Small intestine (tissue), 16 donors: ENCODE measurements at places on chromosomes 6 and 20. TPM values are rescaled to one million over a fixed set of nuclear protein-coding genes. Genes with fewer than 3 reads are reported as not detected.
A peak's percentile ranks its signal among the peaks of the same experiment; 100 is the strongest.

The MBOAT1 gene
- polyA plus RNA-seq = 1.1 TPM

The SYTL3 gene
- 5.1 TPM for polyA plus RNA-seq

The GRM4 gene
- polyA plus RNA-seq = not detected

DNA sequence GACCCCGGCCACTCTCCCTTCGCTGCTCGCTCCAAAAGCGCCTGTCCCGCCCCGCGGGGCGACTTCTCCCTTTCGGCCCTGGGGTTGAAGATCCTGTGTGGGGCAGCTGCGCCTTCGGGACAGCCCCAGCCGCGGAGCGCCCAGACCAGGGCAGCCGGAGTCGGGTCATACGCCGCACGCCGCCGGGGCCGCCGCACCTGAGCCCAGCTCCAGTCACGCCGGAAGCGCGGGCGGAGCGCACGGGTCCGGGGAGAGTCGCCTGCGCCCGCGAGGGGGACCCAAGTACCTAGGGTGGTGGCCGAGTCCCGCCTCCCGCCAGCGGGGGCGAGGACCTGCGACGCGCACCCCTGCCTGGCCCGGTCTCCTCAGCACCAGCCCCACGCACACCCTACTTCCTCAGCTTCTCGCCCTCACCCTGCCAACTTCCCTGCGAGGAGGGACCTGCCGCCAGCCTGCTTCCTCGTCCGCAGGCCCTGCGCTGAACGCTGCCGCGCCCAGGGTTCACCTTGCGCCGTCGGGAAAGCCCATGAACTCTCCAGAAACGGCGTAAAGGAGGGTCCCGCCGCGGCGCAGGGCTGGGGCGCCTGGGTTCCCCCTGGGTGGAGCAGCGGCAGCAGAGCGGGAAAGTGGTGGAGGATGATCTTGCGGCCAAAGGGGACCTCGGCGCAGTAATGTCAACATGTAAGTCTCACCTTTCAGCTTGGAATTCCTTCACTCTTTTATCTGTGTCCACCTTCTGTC, at the start of gene ADGRG6:
TSS of gene ADGRG6 (plus strand) at position 357 of the 741 bp plus-strand sequence. CDS start at position 680, 323 bp downstream.
- DNase-seq = peak; percentile 86

DNA sequence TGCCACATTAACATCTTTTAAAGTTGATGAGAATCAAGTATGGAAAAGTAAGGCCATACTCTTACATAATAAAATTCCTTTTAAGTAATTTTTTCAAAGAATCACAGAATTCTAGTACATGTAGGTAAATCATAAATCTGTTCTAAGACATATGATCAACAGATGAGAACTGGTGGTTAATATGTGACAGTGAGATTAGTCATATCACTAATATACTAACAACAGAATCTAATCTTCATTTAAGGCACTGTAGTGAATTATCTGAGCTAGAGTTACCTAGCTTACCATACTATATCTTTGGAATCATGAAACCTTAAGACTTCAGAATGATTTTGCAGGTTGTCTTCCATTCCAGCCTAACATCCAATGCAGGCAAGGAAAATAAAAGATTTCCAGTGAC, 11.6 kb downstream of the PLN start:
- DNase-seq = no peak
